ENCODE measurements at places on chromosomes 7 and 10.

- no peak for DNase-seq
These were observed 2.0 kb upstream of the AASS start for GRCh38 chr7:122145937-122146645.

DNA sequence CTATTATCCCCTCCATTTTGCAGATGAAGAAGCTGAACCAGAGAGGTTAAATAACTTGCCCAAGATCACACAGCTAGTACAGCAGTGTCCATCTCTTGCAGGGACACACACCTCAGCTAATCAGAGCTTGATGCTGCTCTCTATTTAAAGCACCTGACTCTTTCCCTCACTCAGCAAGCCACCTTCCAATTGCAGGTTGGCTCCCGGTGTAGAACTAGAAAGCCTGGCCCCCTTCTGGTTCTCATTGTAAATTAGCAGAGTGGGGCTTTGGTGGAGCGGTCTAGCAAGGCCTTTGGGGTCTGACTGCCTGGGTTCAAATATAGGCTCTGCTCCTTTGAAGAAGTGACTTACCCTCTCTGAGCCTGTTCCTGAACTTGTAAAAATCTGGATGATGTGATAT is 176.4 kb downstream of the NEURL1 start:
- no peak for DNase-seq

DNA sequence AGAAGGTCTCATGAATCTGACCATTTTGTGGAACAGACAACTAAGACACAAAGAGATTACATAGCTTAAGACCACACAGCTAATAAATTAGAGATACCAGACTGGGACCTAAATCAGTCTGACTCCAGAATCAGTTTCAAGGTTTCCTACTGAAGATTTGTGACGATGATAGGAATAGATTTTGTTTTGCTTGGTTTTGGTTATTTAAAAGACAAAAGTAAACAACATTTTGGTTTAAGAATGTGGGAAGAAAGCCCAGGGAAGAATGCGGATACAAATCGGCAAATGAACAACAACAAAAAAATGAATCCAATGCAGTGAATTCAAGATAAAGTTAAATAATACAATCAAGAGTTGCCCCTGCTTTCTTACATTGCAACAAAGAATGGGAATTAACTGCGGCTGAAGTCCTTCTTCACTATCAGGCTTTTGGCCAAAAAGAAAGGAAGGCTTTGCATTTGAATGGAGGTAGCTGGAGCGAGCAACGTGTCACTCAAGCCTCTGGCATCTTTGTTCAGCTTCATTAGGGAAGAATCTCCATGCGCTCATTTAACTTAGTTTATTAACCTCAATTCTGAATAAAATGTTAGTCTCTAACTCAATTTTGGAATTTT is 210.8 kb downstream of the ADAM12 start:
- DNase-seq: no peak

DNA sequence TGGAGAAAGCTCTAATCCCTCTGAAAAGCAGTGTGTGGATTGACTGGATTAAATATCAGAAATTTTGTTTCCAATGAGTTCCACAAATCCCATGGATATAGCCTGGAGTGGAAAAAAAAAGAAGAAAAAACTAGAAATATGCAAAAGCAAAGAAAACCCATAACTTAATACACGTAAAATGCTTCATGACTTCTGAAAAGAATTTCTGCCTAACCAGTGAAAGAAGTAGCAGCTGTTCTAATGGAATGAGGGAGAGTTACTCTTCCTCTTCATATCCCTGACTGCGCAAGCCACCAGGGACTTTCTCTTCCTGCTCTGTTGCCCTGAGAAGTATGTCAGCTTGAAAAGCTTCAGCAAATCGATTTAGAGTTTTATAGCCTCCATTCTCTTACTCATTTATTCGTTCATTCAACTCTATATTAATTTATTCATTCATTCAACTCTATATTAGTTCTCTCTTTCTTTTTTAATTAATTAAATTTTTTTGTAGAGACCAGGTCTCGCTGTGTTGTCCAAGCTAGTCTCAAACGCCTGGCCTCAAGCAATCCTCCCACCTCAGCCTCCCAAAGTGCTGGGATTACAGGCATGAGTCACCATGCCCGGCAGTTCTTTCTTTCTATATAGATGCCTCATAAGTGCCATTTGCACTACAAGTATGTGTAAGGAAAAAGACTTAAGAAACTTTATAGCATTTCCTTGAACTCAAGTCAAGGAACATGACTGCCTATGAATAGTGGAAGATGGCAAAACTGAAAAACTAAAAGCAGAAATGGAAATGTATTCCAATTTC is 447.3 kb upstream of the NRP1 start:
- no peak for DNase-seq

- DNase-seq: no peak
These were observed 160.8 kb downstream of the HDAC9 start for GRCh38 chr7:18656362-18656761.

GRCh38 chr10:22564060-22564459 is 150.3 kb downstream of the PIP4K2A start:
- no peak for DNase-seq

GRCh38 chr10:103021900-103022293 is 103.8 kb downstream of the CNNM2 start:
- DNase-seq: no peak

- DNase-seq: no peak
These were observed 18.4 kb upstream of the MAP3K8 start for GRCh38 chr10:30415593-30415992.

DNA sequence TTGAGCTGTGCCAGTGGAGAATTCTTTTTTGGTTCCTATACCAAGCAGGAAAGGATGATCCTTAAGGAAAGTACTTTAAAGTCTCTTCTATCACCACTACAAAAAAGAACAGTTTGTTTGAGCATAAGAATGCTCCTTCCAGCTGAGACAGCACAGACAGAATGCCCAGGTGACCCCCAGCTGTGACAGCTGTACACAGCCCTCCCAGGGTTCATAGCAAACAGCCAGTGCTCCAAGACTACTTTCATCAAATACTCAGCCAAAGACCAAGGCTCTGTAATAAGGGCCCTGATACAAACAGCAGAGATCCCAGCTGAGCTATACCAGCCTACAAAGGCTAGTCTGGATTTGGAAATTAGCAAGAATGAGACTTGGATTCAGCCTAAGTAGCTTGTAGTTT is 65.7 kb downstream of the NXPH1 start:
- DNase-seq: no peak

GRCh38 chr10:98611436-98611835 is 164.7 kb upstream of the HPS1 start:
- DNase-seq: no peak

GRCh38 chr10:79429751-79430150 is 15.7 kb downstream of the ZCCHC24 start:
- no peak for DNase-seq

DNA sequence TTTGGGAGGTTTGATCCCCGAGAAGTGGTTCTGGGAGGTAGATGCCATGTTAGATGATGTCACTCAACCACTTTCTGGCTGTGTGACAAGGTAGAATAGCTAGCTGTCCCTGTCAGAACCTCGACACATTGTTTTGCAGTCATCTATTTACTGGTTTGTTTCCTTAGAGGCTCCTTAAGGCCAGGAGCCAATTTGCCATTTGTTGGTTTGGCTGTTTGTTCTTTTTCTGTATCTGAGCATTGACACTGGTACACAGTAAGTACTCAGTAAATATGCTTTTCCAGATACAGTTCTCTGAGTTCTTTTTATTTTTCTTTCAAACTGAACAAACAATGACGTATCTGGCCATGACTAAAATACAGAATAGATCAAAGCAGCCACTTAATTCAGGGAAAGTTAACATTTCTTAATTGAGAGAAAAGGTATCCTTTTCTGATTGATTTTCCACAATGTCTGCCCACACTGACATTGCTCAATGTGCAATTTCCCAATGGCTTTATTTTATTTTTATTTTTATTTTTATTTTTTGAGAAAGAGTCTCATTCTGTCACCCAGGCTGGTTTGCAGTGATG is 121.6 kb downstream of the SPAG6 start:
- no peak for DNase-seq

- no peak for DNase-seq
These were observed 47.4 kb downstream of the MTPN start for GRCh38 chr7:135929722-135930141.

GRCh38 chr10:61542596-61542995 is 89.4 kb upstream of the TMEM26 start:
- no peak for DNase-seq

GRCh38 chr10:114246679-114247305 is 7.7 kb downstream of the VWA2 start:
- peak; percentile 55 for DNase-seq

- no peak for DNase-seq
These were observed 165.2 kb upstream of the AUTS2 start for GRCh38 chr7:69433081-69433480.

GRCh38 chr10:124544711-124545110 is 83.1 kb downstream of the LHPP start:
- DNase-seq: no peak

GRCh38 chr7:35828817-35829216 is 28.0 kb downstream of the SEPTIN7 start:
- DNase-seq: no peak

- DNase-seq: no peak
These were observed 81.3 kb upstream of the CUX1 start for GRCh38 chr7:101736084-101736483.

GRCh38 chr7:1662767-1663166 is 7.3 kb upstream of the ELFN1 start:
- no peak for DNase-seq

DNA sequence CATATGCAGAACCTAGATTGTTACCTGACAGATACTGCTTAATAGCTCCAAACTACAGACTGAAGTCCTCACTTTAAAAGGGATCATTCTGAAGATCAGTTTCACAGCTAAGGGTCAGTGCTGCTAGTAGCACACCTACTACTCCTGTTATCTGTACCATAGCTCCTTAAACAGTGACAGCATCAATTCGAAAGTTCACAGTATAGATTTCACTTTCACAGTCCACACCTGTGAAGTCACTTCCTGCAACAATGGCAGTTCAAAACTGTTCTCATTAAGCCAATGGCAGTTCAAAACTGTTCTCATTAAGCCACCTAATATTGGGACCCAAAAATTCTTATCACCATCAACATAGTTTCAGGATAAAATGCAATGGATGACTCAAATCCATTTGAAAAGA is 10.7 kb upstream of the FHIP2A start:
- DNase-seq: no peak

DNA sequence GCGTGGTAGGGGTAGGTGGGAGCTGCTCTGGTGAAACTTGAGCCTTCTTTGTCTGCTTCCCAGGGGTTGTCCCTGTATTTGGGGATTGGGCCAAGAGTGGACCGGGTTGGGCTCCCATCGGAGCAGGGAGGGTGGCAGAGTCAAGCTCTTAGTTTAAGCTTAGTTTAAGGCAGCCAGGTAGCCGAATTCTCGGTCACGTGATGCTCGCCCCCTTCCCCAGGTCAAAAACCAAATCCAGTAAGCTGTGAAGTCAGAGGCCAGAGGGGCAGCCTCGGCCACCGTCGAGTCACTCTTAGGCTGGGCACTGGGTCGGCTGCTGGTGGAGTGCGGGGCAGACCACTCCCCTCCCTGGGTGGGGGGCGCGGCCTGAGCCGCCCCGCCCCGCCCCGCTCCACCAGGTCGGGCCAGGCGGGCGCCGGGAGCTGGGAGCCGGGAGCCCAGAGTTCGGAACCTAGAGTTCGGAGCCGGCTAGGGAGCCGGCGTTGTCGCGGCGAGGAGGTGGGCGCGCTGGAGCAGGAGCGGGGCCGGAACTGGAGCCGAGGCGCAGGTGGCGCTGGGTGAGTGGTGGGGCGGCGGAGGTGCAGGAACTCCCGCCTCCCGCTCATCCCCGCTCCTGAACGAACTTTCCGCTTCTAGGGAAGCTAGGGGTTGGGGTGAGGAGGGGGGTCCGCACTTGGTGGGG is 2.8 kb upstream of the LZTS2 start:
- DNase-seq: peak; percentile 45

DNA sequence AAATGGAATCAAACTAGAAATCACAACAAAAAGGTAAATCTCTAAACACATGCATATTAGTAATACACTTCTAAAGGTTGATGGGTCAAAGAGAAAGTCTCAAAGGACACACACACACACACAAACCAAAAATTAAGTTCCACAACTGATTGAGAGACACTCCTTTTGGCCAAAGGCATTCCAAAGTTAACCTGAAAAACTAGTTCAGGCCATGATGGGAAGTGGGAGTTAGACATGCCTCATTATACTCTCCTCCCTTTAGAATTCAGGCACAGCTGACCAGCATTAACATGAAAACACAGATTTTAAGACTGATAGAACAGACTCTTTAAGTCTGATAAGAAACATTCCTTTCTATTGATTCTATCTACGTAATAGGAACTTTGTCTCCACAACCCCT is 332.4 kb upstream of the IGFBP3 start:
- DNase-seq: peak; percentile 34

- DNase-seq: no peak
These were observed 31.0 kb downstream of the STK32C start for GRCh38 chr10:132276706-132277105.

DNA sequence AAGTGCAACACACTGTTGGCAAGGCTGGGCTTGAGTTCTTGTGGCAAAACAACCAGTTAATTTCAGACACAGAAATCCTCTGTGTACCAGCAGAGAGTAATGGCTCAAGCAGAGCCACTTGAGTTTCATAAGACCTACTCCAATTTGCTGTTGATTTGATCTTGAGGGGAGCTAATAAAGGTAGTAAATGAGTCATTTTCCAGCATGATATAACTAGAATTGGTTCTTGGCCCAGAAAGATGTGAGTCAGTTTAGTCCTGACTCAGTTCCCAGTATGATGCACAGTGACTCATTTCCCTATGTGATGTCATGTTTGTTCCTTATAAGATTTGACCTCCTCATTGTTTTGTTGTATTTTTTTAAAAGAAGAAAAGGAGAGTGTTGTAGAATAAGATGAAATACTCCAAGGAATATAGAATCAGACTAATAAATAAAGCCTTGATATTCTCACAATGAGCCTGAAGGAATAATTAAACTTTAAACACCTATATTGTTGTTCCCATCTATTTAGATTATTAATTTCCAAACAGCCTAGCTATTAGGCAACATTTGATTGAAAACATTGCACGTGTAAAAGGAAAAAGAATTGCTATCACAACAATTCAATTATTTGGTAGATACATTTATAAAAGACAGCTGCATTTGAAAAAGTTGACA is 186.2 kb downstream of the REEP3 start:
- DNase-seq: peak; percentile 61

DNA sequence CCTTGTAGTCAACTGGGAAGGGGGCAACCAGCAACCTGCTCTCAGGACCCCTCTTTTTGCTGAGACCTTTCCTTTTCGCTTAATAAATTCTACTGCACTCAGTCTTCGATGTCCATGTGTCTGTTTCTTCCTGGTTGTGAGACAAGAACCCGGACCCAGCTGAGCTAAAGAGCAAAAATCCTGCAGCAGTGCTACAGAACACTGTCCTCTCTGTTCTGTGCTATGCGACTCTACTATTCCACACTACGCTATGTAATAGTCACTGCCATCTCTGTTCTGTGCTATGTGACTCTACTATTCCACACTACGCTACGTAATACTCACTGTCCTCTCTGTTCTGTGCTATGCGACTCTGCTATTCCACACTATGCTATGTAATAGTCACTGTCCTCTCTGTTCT is 34.3 kb downstream of the DIP2C start:
- no peak for DNase-seq

DNA sequence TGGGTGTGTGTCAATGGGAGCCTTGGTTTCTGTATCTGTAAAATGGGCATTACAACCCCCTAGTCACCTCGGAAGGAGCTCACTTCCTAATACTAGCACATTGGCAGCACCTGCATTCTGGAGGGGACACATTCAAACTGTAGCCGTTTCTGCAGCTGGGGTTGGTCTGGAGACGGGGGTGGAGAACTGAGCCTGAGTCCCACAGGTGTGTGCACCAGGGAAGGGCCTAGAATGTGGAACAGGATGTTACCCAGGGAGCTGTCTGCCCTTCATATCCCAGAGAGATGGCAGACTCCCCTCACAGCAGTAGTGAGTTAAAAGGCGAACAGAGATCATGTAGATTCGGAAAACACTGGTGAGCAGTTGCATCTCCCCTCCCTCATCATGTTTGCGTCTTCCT is 272.8 kb upstream of the ZNF32 start:
- no peak for DNase-seq

Measured in Calu3 (cell line).